ENCODE measurements at places on chromosomes 12 and 14.

GRCh38 chr12:116374207-116374606 is 96.7 kb upstream of the MED13L start:
- DNase-seq: no peak

GRCh38 chr14:77469067-77469505 is 11.2 kb downstream of the AHSA1 start:
- no peak for DNase-seq

DNA sequence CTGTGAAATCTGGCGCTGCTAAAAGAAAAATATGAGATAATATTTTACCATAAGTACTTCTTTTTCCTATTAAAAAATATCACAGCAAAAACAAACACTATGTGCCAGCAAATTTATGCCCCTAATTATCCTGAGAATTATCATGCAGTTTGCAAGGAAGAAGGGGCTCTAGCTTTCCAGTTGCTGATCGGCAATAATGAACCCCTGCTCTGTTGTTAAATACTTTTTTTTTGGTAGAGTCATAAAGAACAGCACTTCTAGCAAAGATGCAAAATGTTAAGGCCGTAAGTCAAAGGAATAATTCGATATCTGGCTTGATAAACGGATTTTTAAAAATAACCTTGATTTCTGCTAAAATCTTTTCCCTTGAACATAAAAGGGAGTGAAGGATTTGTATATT is 108.9 kb downstream of the PDE3A start:
- DNase-seq: no peak

GRCh38 chr12:70487440-70487839 is 121.3 kb downstream of the KCNMB4 start:
- DNase-seq: no peak

DNA sequence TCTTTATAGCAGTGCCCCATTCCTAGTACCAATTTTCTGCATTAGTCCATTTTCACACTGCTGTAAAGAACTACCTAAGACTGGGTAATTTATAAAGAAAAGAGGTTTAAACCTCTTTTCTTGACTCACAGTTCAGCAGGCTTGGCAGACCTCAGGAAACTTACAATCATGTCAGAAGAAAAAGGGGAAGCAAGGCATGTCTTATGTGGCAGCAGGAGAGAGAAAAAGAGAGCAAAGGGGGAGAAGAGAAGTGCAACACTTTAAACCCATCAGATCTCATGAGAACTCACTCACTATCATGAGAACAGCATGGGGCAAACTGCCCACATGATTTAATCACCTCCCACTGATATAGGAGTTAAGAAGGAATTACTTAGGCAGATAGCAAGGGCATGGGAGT is 101.6 kb upstream of the PLEKHG7 start:
- no peak for DNase-seq

GRCh38 chr14:91332986-91333649 is 84.5 kb downstream of the CCDC88C start:
- no peak for DNase-seq

DNA sequence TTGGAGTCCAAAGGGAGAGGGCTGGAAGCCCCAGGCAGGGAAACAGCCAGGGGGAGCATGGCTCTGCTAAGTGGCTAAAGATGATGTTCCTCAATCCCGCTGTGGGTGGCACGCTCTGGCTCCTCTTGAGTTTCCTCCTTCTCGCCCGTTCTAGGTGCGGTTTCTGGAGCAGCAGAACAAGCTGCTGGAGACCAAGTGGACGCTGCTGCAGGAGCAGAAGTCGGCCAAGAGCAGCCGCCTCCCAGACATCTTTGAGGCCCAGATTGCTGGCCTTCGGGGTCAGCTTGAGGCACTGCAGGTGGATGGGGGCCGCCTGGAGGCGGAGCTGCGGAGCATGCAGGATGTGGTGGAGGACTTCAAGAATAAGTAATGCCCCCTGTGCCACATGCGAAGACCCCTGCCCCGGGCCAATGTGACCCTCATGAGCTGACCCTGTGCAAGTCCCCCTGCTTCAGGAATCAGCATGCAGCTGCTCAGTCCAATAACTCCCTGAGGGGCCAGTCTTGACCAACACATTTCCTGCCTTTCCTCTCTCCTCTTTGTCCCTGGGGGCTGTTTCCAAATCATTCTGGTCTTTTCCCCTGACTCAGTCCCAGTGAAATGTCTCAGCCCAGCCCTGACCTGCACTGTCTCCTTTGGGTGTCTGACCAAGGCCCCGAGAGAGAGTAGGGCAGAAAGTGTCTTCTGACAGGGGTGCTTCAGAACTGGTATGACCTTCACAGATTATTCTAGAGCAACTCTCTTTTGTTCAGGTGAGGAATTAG is 2.1 kb downstream of the KRT7 start:
- DNase-seq: peak; percentile 47

- DNase-seq: peak; percentile 64
Observed at GRCh38 chr12:2264651-2265232, 212.0 kb downstream of the CACNA1C start.

DNA sequence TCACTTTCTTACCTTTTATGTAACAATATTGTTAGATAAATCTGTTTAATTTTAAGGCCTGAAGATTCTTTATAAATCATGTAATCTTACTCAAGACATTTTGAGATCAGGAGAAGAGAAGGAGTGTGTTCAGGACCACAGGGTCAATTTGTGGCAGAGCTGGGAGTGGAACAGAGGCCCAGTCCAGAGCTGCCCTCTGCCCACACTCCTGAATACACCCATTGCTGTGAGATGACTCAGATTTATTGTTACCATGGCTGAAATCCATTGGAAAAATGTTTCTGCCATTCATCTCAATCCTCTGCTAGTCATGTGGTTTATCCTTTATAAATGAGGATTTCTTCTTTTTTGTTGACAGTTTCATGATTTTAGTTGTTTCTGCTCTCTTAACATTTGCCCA is 100.5 kb upstream of the STXBP6 start:
- DNase-seq: no peak

DNA sequence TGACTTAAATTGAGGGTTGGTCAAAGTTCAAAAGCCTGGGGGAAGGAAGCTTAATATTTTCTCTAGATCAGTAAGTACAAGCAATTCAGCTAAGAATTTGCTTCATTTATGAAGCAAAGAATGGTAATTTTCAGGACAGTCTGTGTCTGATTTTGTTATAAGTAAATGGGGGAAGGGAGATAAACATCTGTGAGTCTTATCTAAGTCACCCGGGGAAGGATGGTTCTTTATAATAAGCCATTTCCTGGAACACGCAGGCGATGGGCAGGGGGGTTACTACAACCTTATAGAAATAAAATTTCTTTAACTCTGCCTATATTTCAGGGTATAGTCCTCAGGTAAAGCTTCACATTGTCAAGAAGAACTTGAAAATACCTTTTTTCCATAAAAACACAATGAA is 42.9 kb downstream of the HELB start:
- no peak for DNase-seq

All from psoas muscle (tissue), 8 donors.